G401 (cell line): ENCODE measurements at places on chromosomes 4 and X.

GRCh38 chr4:94338681-94339351 is 3.8 kb downstream of the HPGDS start:
- no peak for DNase-seq

GRCh38 chr4:187149229-187149945 is 425.7 kb upstream of the FAT1 start:
- DNase-seq, result no peak

DNA sequence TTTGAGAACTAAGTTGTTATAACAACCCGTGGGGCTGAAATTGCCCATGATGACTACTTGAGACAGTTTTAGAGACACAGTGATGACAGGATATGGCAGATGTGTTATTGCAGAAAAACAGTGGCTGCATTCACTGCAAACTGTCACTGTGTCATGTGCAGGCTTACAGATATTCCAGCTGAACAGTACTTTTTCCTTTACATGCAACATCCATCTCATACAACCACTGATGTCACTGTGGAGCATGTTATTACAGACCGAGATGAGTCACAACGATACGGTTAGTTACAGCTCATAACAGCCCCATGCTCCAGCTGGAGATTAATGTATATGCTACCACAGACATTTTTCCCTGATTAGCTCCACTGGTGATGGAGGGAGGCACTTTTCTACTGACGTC is 207.4 kb downstream of the TMA16 start:
- no peak for DNase-seq

GRCh38 chr4:88041626-88042025 is 34.2 kb downstream of the PKD2 start:
- no peak for DNase-seq

DNA sequence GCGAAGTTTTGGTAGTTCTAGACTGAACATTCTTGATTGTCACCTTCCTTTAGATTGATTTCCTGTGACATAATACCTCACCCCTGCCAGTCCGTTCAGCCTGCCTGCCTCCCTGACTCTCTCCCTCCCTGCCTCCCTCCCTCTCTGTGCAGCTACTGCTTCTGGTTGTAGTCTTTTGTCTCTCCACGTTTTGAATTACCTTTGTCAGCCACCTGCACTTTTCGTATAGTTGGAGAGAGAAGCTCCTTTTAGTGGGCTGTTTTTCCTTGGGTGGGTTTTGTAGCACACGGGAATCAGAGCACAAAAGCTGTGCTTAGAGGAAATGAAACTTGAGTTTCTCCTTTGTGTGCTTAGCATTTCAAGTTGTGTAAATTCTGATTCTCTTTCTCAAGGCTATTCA is 32.6 kb upstream of the MSMO1 start:
- DNase-seq, result no peak

DNA sequence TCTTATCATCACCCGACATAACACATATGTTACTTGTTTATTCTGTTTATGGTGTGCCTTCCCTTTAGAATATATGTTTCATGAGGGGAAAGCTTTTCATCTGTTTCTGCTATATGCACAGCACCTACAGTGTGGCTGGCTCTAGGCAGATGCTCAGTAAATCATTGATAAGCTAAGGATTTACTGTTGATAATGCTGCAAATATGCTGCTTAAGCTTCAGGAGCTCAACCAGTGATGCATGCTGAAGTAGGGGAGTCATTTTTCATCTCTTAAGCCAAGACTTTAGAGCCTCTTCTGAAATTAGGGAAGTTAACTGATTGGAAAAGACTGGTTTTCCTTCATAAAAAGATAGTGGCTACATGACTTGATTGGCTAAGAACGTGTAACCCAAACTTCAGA is 16.4 kb downstream of the FAT4 start:
- no peak for DNase-seq

DNA sequence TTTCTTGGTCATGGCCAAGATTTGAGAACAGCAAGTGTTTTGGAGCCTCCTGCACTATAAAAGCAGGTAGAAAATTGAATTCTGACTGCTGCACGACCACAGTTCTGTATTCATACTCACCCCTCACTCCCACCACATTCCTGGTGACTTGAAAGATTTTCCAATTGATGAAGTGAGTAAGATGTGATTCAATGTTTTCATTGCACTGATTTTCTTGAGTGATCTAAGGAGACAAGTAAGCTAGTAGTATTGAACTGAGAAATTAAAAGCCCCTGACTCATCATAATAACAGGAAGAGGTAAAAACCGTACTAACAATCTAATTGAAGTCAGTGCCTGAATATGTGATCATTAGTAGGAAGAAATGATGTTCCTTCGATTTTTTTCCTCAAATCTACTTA is 6.1 kb upstream of the SEC24D start:
- DNase-seq, result no peak
